ENCODE measurements at places on chromosomes 4 and X.

DNA sequence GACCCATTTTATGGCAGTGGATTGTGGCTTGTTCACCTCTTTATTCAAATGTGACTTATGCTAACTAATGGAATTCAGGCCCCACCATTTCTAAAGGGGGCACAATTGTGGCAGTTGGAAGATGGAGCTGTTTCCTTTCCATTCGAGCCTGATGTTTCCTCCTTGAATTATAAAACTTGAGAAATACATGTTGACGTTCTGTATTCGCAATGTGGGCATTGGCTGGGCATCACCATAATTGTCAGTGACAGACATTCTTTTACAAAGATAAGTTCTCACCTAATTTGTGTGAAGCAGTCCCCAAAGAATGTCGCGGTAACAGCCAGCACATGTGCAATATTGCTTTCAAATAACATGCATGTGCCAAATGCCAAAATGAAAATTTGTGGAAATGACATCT is 1070.2 kb upstream of the TENM3 start:
- DNase-seq: no peak

- no peak for DNase-seq
Measured at GRCh38 chrX:131332331-131332730, 43.2 kb upstream of the IGSF1 start.

DNA sequence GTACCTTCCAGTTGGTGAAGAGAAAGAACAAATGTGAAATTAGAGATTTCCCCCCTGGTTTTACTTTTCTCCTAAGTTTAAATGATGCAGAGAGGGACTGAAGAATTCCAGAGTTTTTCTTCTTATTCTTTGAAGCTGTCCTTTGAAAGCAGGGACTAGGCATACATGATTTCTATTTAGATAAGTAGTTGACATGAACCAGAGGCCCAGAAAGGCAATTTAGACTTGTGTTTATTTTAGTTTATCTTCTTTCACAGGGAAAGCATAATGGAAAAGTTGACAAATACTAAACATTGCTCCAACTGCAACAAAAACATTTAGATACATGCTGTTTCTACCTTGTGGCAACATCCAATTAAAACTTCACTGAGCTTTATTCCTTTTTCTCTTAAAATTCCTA is 32.0 kb downstream of the PTPN13 start:
- DNase-seq: no peak

- no peak for DNase-seq
Measured at GRCh38 chrX:30693999-30694650, 40.9 kb downstream of the GK start.

DNA sequence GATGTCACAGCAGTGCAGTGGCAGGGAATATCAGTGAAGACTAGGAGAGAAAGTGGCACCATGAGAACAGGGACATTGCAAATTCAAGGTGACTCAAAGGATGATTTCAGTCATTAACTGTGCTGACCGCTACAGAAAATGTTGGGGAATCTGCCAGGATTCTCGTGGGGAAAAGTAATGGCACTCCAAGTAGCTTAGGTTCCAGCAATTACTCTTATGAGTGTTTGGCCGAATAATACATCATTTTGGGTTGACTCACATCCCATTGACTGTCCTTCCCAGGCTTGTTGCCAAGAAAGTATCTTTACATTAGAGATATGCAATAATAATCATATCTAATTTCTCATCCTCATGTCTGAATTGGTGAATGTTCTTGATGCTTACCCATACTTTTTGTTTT is 1411.1 kb upstream of the PCDH7 start:
- peak; percentile 36 for DNase-seq

- DNase-seq: no peak
Measured at GRCh38 chrX:153372949-153373348, 28.2 kb downstream of the PNMA6E start.

- no peak for DNase-seq
Measured at GRCh38 chr4:39976945-39977488, 694 bp downstream of the PDS5A start.

GRCh38 chr4:52962721-52963120 is 100.6 kb downstream of the RASL11B start:
- DNase-seq: no peak

- DNase-seq: no peak
Measured at GRCh38 chrX:39459204-39459603, 638.6 kb downstream of the BCOR start.

GRCh38 chr4:2598511-2599303 is 62.3 kb downstream of the FAM193A start:
- no peak for DNase-seq

- DNase-seq: no peak
Measured at GRCh38 chrX:38896724-38897298, 95.6 kb downstream of the MID1IP1 start.

GRCh38 chrX:148501386-148502066 is 1.1 kb downstream of the AFF2 start:
- DNase-seq: no peak

GRCh38 chr4:97912156-97912555 is 231.1 kb downstream of the STPG2 start:
- DNase-seq: no peak

GRCh38 chr4:185280608-185281007 is 71.2 kb downstream of the SNX25 start:
- no peak for DNase-seq

GRCh38 chrX:50579955-50580354 is 109.3 kb upstream of the DGKK start:
- peak; percentile 22 for DNase-seq

DNA sequence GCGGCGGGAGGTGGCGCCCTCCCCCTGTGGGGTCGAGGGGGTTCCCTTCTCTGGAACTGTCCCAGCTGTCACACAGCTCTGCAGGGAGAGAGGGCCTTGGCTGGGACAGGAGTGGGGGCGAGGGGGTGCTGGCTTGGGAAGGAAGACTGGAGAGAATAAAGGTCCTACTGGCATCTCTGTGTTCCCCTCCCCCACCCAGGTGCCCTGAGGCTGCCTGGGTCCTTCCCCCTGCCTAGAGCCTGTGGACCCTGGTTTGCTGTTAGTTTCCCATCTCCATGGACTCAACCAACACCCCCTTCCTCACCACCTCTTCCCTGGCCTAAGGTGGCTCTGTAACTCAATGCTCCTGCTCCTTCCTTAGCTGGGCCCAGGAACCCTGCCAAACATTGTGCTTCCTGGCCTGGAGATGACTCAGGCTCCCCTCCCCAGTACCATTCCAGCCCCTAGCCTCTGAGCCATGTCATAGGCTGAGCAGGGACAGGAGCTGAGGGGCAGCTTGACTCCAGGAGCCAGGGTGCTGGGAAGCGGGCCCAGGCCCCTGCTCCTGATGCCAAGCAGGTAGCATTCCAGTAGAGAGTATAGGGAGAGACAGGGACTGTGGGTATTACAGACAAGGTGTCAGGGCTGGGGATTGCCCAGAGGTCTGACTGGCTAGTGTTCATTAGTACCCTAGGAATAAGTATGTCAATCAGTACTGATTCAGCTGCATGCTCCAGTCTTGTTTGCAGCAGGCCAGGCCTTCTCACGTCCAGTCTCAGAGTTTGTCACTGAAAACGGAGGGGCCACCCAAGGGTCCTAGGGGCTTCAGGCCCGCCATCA is 100.7 kb downstream of the EFNB1 start:
- peak; percentile 79 for DNase-seq

- peak; percentile 36 for DNase-seq
Measured at GRCh38 chr4:72701987-72702819, 133.2 kb upstream of the ADAMTS3 start.

Data from astrocyte (in vitro differentiated cells and primary cell).